ENCODE measurements at places on chromosomes 5 and 9.

- DNase-seq = peak; percentile 52
Measured at GRCh38 chr9:110427497-110428104, 89.9 kb upstream of the TXNDC8 start.

DNA sequence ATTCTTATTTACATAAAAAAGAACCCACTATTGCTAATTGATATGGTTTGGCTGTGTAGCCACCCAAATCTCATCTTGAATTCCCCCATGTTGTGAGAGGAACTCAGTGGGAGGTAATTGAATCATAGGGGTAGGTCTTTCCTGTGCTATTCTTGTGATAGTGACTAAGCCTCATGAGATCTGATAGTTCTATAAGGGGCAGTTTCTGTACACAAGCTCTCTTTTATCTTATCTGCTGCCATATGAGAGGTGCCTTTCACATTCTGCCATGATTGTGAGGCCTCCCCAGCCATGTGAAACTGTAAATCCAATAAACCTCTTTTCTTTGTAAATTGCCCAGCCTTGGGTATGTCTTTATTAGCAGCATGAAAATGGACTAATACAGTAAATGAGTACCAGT lies 58.2 kb upstream of the PRR16 start:
- DNase-seq = no peak

DNA sequence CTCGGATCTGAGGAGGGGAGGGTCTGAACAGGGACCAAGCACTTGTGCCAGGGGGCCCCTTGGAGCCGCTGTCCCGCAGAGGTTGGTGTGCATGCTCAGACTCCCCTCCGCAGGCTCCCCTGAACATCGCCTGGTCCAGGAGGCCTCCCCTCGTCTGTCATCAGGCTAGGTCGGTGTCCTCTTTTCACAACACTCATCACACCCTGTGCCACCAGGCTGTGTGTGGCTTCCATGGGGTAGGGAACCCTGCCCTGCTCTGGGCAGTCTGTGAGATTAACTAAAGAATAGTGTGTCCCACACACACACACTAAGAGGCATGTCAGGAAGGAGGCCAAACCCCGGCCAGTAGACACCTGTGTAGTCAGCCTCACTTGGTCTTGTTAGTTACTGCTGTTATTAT lies 119.3 kb downstream of the C5orf15 start:
- DNase-seq = no peak

DNA sequence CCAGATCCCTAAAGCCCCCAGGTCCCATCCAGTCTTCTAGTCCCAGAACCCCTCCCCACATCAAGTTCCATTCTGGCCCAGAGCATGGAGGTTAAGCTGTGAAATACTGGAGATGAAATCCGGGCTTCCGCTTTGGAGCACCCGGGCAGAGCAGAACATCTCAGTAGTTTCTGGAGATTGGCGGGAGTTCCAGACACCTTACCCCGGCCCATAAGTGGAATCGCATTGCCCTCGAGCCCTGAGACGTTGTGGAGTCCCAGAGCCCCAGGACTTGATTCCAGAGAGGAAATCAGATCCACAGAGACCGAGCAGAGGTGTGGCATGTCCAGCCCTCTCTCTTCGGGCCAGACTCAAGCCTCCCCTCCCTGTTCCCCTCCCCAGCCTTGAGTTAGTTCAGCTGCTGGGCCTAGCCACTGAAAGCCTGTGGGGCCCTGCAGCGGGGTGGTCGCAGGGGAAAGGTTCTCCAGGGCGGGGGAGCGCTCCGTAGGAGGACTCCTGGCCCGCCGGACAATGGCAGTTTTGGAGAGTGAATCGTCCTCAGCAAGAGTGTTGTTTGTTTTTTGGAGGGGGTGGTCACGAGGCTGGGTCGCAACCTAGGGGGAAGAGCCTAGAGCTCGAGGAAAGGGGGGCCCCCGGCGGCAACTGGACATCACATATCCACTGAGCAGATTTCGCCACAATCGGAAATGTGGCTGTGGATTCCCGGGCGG lies 1.0 kb upstream of the PAX5 start:
- DNase-seq = peak; percentile 11

DNA sequence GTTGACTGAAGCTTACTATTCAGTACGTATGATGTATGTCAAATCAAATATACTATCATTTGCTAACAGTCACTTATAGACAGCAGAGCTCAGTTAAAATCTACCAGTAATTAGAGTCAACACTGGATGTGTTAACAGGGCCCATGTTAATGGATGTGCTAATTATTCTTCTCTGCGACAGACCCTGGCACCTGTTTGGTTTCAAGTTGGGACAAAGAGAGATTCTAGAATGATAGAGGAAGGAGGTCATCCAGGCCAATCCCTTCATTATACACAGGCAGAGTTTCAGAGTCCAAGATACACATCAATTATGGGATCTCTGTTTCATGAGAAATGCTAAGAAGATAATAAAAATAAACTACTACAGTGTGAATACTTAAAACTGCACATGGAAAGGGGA lies 615.0 kb downstream of the ZNF608 start:
- DNase-seq = no peak

DNA sequence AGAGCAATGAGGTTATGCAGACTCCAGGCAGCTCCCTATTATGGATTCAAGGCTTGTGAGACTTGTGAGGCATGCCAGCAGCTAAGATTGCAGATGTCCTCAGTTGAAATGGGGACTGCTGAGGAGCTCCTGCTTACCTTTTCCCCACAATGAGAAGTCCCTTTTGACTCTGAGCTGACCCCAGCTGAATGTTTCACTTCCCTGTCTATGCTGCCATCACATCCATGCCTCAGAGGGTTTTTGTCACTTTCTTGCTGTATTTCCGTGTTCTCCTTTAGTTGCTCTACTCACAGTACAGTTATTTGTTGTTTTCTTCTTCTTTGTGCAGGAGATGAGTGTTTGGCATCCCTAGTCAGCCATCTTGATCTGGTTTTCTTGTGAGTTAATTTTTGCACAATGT lies 18.8 kb upstream of the OR2S2 start:
- no peak for DNase-seq

DNA sequence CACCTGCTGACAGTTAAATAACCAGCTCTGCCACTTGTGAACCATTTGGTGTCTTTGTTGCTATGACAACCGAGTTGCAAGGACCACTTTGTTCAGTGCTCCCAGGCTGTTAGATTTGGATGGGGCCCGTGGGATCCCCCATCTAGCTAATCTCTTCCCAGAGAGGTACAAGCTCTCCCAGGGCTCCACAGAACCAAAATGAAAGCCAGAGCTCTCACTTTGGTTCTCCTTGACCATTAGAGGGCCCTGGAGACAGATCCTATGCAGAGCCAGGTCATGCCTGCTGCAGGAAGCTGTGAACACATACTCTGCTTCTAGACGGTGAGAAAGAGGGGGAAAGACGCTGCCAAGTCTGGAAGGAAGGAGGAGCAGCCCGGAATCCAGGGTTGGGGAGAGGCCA lies 224.6 kb downstream of the GABBR2 start:
- no peak for DNase-seq

DNA sequence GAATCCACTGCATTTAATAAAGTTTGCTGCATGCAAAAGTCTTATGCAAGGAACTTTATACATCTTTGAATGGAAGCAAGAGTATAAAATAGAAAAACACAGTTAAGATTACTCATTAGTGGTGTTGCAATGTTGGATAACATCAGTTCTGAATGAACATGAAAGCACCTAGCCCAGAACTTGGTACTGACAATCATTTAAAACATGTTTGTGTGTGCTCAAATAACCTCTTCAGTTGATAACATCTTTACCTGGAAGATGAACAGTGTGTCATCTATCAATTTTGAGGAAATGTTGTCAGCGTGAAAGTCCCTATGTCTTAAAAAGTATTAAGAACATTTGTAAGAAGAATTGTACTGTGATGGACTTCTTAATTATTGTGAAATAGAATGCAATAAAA lies 370.4 kb upstream of the GRAMD2B start:
- DNase-seq = no peak

DNA sequence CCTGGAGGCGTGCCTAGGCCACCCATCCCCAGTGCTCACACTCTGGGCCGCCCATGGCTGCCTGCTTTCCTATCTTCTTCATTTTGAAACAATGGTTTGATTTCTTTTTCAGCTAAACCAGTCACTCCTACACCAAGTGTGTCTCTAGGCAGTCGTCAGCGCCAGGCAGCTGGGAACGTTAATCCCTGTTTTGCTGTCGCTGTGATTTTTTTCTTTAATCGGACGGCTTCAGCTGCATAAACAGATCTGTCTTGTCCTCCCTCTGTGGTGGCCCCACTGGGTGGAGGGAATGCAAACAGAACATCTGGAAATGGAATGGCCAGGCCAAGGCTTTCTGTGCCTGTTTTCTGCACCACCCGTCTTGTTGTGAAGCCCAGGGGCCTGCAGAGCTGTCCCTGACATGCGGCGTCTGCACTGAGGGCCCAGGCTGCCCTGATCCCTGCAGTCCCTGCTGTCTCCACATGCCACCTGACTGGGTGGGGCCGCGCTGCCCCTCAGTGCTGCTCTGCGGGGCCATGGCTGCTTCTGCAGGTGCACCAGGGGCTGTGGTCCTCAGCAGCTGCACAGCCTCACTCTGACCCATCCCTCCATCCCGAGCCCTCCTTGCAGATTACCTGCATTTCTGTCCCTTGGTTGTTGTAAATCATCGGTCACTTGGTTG lies 51.5 kb downstream of the WNK2 start:
- no peak for DNase-seq

DNA sequence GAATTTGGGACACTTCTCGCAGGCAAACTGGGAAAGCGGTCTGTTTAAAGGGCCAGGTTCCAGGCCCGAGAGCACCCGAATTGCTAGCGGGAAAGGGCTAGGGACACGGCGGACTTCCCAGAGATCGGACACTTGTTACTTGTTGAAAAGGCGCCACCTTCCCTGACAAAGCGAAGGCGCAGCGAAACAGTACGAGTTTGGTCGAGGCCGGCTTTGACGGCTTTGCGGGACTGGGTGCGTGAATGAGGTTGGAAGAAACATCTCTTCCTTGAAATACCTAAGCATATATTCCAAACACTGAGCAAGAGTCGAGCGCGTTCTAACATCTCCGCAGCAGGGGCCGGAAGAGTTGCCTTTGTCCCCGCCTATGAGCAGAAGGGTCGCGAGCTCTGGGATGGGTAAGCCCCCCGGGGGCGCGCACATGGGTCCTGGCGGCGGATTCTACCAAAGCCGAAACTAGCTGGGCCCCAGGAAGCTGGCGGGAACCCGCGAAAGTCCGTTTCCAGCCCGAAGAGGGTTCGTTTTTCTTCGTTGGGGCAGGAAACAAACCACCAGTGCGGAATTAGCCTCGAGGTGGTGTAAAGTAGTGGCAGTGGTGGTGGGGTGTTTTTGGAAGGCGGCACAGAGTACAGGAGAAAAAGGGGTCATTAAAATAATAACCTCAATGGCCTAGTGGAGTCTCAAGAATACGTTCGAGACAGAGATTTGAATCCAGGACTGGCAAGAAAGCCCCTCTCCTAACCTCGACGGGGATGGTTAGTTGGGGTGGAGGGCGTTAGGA lies 1.5 kb downstream of the GDNF start:
- DNase-seq = peak; percentile 19

DNA sequence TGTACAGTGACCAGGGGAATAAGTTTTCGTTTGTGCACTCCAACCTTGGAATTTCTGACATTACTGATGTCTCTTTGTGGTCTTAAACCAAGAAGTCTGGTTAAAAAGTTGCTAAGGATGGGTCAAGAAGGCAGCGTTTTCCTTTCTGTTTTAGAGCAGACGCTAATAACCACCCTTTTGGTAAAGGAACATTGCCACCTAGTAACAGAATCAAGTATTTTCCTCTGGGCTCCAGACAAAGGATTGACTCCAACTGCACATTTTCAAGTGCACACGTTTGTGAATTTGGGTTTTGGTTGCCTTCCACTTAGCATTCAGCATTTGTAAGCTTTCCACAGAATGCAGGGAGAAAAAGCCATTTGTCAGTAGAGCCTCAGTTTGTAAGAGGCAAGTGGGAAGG lies 22.2 kb upstream of the CEP78 start:
- no peak for DNase-seq

DNA sequence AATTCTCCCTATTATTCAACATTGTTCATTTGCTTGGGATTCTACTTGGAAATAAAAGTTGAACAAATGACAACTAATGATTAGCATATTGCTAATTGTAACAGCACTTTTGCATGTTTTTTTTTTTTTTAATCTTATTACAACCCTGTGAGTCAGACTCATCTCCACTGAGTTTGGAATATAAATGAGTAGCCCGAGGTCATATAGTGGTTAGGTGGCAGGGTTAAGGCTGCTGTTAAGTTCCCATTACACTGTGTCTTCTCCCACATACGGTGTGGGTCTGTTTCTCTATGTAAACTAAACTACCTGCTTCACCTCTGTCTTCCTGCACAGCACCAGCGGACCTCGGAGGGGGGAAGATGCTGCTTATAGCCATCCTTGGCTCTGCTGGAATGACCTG lies 92.4 kb downstream of the EQTN start:
- no peak for DNase-seq

DNA sequence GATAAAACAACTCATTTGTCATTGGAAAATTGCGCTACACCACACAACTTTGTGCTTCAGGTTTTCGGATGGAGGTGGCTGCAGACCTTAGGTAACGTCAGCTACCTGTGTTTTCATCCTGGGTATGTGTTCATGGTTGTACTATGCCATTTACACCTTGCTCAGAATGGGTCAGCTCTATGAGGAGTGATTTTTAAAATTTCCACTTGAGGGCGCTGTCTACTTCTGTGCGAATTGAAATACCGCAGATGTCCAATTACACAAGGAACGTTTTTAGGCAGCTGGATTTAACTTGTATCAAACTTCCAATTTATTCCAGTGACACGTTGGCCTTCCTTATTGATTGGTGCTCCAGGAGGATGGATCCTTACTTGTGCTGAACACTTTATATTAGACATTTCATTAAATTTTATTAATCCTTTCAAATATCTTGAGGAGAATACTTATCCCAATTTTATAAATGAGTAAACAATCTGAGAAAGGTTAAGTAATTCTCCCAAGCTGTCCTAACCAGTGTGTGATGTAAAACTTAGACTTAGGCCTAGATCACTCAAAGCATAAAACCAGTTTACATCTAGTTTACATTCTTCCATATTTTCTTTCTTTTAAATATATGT lies 23.4 kb downstream of the DMRTA1 start:
- no peak for DNase-seq

GRCh38 chr9:76557674-76558225 lies 98.8 kb downstream of the GCNT1 start:
- no peak for DNase-seq

DNA sequence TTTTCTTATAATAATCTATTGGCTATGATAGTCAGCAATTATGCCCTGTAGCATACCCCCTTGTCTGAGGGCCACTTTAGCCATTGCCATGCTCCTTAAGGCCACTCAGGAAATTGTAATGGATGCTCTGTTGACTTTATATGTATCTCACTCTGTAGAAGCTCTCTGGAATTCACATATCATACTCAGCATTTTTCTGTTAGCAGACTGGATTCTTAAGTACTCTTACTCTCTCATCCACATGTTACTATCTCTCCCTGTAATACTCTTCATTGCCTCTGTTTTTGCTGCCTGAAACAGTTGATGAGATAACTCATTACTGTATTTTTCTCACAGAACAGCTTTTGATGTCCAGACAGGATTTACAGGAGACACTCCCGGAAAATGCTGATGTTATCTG lies 24.2 kb downstream of the TMEM232 start:
- DNase-seq = no peak

DNA sequence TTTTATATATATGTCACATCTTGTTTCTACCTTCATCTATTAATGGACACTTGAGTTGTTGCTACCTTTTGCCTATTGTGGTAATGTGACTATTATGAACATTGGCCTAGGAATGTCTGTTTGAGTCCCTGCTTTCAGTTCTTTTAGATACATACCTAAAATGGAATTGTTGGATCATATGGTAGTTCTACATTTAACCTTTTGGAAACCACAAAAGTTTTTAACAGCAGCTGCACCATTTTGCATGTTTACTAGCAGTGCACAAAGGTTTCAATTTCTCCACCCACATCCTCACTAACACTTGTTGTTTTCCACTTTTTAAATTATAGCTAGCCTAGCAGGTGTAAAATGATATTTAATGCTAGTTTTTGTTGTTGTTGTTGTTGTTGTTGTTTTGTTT lies 88.4 kb downstream of the GALNT10 start:
- DNase-seq = no peak
